RWPE1 (cell line): ENCODE measurements at places on chromosomes 6 and 20.

GRCh38 chr6:87784690-87785089, 82.7 kb upstream of the AKIRIN2 start:
- no peak for DNase-seq

DNA sequence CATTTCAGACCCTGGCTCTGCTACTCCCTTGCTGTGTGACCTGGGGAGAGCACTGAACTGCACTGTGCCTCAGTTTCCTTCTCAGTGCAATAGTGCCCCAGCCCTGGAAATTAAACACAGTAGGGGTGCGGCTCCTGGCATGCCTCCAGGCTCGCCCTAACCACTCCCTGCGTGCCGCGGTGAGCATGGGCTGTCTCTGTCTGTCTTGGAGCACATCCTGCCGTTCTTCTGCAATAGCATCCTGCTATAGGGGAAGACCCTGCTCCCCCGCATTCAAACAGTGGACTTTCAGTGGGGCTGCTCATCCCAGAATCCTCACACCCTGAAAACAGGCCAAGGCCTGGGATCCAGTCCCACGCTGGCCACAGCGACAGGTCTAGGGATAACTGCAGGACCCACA, 129.5 kb downstream of the FOXC1 start:
- DNase-seq, result no peak

DNA sequence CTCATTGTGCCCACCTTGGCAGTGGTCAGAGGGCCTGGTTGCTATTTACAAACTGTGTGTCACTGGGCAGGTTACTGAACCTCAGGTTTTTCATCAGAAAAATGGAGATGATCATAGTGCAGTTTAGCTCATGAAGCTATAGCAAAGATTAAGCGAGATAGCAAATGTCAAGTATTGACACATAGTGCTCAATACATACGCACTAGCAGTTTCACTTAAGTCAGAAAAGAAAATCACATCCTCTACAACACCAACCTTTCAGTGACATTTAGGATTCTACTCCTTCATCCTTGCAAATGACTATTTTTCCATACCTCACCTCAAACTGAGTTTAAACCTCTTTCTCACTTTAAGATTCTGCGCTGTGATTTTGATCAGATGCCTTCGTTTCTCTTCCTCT, 16.2 kb downstream of the GPR63 start:
- DNase-seq, result no peak

DNA sequence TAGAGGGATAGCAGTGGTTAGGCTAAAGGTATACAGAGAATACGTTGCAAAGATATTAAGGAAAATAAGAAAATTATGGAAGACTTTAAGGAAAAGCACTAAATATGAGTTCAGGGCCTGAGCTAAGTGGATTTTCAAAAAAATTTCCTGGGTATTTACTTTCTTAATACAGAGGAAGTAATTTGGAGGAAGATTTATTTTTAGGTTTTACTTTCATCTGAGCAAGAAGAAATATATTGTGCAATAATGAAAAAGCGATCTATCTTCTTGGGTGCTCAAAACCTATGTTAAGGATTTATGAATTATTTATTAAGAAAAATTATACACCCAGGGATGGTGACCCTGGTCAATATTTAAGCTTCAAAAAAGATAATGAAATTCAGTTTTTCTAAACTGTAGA, 224.7 kb downstream of the PLCB1 start:
- no peak for DNase-seq

- DNase-seq, result peak; percentile 95
These were observed 142.9 kb downstream of the HIVEP2 start for GRCh38 chr6:142802124-142802523.

DNA sequence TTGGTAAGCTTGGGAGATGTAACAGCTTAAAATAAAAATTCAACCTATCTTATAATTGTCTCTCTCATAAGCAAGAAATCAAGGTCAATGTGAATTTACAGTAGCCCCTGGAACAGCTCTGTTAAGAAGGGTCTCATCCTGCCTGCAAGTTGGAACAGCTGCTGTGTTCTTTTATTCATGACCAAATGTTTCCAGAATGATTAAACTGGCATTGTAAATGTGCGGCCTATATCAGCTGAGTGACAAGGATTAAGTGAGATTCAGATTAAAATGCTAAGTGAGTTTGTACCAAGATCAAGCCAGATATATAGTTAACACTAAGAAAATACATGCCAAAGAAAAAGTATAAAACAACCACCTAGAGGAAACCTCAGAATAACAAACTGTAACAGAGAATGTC, 45.3 kb upstream of the NRSN1 start:
- no peak for DNase-seq

- DNase-seq, result peak; percentile 94
These were observed 69.4 kb upstream of the BMP2 start for GRCh38 chr20:6698056-6698455.

- no peak for DNase-seq
These were observed 2.1 kb downstream of the B3GAT2 start for GRCh38 chr6:70954750-70955149.

DNA sequence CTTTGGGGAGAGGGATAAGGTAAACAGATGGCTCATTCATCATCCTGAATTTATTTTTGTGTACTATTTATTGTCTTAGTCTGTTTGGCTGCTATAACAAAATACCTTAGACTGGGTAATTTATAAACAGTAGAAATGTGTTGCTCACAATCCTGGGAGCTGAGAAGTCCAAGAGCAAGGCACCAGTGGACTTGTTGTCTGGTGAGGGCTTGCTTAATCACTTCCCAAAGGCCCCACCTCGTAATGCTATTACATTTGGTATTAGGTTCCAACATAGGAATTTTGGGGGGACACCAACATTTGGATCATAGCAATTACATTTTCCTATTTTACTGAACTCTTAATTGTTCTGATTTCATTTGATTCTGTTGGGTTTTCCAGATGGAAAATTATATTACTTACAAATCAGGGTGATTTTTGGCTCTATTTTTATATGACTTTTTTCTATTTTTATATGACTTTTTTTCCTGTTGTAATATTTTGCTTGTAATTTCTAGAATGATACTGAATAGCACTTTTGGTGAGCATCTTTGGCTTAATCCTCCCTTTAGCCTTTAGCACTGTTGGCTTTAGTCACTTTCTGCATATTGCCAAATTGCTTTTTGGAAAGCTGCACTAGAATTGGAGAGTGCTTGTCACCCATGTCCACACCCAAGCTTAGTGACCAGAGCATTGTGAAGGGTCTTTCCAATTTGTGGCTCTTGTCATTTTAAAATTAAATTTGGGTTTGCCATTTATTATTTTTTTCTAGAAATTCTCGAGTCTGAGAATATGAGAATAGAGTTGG, 43.7 kb upstream of the TULP4 start:
- DNase-seq, result no peak

- no peak for DNase-seq
These were observed 38.8 kb upstream of the ID1 start for GRCh38 chr20:31566319-31566657.

DNA sequence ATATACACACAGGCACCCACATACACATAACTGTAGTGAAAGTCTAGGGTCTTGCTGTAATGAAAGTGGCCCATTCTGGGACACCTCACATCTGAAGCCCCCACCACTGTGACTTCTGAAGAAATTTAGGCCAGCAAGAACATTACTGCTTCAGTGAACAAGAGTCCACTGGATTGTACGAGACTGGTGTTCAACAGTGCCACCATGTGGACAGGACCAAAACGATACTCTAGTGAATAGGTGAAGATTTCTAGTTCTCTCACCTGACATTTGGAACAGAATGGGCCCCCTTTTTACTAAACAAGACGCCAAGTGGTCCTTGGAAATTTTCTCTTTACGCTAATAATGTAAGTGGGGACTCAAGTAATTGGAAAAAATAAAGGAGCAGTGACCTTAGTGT, 156.9 kb downstream of the MAFB start:
- no peak for DNase-seq

GRCh38 chr20:54468082-54468481, 7.3 kb upstream of the DOK5 start:
- DNase-seq, result no peak

DNA sequence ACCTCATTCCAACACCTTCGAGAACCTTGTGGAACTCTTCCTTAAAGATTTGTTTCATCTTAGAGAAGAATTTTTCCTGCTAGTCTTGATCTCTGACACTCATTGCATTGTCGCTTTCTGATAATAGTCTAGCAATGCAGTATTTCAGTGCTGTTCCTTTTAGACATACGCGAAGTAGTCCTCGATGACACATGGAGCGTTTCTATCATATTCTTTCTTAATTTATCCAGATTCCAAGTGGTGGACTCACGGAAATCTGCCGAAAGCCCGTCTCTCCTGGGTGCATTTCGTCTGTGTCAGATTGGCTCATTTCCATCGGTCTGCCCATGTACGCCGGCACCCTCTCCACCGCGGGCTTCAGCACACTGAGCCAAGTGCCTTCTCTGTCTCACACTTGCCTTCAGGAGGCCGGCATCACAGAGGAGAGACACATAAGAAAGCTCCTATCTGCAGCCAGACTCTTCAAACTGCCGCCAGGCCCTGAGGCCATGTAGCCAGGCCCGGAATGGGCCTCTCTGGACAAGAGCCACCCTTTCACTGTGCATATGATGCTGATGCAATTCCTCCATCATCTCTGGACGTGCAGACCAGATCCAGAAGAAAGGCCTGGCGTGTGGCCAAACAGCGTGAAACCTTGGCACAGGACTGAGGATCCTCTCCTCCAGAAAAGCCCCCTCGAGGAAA, 198.6 kb upstream of the UST start:
- no peak for DNase-seq

DNA sequence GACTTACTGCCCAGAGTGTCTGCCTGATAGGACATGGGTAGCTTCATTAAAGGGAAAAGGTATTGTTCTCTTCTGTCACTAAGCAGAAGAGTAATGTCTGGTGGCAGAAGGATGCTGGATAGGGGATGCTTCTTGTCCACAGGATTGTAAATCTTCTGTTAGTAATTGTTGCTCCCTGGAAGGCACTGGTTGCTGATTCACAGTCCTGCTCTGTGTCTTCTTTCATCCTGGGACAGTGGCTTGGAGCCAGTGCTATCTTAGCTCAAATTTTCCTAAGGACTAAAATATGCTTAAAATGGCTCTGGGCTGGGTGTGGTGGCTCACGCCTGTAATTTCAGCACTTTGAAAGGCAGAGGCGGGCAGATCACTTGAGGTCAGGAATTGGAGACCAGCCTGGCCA, 48.0 kb downstream of the SYTL3 start:
- DNase-seq, result no peak
